Foreskin keratinocyte (primary cell): ENCODE measurements at places on chromosomes 1 and 21.

DNA sequence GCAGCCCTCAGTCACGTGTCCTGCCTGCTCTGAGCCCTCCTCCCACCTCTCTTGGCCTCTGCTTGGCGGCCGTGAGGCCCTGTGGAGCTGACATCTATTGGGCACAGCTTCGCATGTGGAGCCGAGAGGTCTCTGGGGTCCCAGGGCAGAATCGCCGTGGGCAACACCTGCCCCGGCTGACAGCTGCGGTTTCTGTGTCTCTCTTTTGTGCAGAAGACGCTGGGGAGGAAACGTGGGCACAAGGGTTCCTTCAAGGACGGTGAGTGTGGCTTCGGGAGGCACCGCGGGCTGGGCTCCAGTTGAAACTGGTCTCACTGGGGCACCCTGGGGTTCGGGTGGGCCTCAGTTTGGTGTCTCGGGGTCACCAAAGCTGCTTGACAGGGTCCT, 11.5 kb downstream of the ARHGEF16 start:
- DNase-seq = no peak

DNA sequence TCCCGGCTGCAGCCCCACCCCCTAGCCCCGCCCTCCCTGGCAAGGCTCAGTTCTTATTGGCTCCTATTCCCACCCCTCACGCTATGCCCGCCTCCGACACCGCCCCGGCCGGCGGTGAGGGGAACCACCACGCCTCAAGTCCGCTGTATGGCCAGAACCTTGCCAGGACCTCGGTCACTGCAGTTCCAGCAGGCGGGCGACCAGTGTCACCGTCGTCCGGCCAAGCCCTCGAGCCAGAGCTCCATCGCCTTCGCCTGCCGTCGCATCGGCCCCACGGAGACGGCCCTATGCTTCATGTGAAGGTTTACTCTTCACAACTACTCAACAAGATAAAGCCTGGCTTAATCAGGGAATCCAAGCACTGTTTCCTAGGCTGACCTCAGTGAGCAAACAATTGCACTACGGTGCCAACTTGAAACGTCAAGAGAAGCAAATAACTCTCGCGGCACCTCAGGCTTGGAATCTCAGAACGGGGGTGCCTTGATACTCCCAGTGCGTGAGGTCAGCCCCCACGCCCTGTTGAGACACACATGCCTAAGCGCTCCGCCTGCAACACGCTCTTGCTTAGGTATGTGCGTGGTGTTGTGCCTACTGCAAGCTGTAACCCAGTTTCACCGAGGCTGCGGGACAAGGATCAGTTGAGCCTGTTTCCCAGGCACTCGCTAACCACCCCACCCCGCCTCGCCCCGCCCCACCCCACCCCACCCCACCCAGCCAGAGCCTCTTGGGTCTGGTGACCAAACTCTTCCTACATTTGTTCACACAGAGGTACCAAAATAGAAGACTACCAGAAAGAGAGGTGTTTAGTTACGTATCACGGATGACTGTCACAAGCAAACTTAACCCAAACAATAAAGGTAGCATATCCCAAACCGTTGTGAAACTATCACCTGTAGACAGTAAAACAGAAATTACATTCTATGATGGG, 498 bp upstream of the DENND2C start:
- DNase-seq = peak; percentile 96

GRCh38 chr1:171966426-171967220, 125.3 kb downstream of the DNM3 start:
- DNase-seq = no peak

- no peak for DNase-seq
Observed at GRCh38 chr1:116751146-116751545, 3.1 kb upstream of the CD2 start.

DNA sequence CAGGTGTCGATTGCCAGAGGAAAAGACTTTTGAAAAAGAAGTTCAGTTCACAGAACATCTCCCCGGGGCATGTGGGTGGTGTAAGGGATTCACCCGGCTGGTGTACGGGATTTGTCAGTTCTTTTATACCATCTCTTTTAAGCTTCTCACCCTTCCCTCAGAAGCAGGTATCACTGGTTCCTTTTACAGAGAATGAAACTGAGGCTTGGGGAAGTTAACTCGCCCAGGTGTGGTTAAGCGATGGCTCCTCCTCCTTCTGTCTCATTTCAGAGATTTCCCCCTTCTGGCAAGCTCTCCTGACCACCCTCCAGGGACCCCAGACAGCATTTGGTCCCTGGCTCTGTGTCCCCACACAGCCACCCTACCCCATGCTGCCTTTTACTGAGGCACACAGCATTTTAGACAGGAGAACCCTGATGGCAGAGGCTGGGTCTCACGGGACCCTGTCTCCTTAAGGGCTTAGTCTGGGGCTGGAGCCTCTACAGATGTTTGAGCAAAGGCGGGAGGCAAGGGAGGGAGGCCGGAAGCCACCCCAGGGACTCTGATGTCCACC, 2.8 kb upstream of the ECE1 start:
- DNase-seq = no peak

- no peak for DNase-seq
Observed at GRCh38 chr1:224761245-224761644, 145.1 kb downstream of the CNIH3 start.

GRCh38 chr1:245319094-245319493, 164.3 kb downstream of the KIF26B start:
- DNase-seq = no peak

- peak; percentile 29 for DNase-seq
Observed at GRCh38 chr1:215076322-215076721, 6.2 kb upstream of the KCNK2 start.

DNA sequence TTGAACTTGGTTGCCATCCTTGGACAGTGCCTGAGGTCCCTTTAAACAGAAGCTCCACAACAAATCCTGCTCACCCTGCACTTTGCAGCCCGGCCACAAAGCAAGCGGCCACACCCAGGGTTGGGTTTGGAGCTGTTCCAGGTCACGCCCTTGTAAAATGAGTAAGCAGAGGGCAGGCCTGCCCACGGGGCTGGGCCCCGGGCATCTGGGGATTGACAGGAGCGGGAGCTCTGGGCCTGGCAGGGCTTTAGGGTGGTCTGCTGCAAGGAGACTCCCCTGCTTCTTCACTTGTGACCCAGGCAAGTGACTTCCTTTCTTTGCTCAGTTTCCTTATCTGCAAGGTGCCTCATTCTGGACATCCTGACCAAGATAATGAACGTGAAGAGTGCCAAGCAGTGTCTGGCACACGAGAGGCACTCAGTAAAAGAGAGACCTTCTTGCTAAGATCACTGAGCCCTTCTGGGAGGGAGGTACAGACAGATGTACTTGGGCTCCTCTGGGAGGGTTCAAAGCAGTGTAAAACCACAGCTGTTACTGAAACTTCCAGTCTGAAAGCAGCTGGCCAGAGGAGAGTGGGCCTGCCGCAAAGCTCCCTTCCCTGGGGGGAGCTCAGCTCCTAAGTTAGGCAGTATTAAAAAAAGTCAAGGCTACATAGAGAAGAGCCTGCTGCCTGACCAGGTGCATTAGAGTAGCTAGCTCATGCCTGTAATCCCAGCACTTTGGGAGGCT, 2.6 kb downstream of the E2F2 start:
- DNase-seq = peak; percentile 55

DNA sequence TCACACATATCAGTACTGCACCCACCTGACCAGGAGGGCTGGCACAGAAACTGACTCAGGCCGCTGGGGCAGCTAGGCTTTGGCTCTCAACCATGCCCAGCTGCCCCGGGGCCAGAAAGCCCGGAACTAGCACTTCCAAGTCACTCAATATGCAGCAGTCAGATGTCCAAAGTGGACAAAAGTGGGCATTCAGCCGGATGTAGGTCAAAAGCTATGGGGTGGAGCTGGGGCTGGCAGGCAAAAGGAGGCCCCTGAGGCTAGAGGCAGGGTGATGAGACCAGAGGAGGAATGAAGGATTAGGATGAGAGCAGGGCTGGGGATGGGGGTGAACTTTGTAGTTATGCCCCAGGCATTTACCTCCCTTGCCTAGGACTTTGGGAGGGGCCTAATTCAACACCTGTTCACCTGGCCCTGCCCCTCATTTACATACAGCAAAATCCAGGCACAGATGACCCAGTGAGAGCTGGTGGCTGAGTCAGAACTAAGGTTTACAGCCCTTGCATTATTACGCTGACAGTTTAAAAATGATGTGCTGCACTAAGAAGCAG, 30.7 kb upstream of the EDN2 start:
- no peak for DNase-seq

GRCh38 chr1:6082430-6082971, 36.8 kb downstream of the KCNAB2 start:
- DNase-seq = no peak

DNA sequence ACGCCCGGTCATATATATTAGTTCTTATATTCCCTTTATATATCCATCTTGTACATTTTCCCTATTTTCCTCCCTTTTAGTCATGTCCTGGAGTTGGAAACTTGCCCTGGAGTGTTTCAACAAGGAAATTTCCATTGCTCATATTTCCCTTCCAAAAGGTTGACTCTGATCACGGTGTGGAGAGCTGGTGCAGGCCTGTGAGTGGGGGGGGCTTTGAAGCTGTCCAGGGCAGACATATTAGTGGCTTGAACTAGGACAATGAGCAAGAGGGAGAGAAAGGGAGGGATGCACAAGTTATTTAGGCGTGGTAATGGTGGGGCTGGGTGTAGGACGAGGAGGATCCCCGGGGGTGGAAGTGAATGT, 30.4 kb upstream of the TMEM61 start:
- no peak for DNase-seq

DNA sequence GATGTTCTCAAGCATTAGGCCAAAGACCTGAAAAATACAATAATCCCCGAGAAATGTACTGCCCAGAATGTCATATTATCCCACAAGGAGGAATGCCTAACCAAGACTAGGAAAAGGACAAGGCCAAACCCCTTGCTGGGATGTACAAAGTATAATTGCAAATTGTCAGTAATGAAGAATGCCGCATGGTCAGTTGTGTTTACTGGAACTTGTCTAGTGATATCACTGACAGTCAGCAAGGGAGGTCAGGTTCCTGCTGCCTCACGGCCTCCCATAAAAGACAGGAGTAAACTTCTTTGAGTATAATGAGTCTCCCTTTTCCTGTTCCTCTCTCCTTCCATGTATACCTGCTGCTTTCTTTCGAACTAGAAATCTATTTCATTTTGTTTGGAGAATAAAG, 222.8 kb downstream of the RHOU start:
- no peak for DNase-seq

DNA sequence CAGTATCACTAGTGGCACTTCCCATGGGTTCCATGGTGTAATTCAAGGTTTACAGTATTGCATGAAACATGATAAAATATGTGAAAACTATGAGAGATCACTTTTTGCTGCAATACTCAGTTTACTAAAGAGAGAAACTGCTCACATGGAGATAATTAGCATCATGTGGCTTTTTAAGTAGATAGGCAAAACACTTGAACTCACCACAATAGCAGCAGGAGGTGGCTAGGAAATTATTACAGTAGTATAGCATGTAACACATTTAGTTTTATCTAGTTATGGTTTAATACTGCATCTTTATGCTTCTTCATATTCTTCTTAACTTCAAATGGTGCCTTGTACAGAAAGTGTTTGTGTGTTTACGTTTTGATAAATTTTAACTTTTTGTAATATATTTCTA, 698.5 kb upstream of the BRINP3 start:
- DNase-seq = no peak

DNA sequence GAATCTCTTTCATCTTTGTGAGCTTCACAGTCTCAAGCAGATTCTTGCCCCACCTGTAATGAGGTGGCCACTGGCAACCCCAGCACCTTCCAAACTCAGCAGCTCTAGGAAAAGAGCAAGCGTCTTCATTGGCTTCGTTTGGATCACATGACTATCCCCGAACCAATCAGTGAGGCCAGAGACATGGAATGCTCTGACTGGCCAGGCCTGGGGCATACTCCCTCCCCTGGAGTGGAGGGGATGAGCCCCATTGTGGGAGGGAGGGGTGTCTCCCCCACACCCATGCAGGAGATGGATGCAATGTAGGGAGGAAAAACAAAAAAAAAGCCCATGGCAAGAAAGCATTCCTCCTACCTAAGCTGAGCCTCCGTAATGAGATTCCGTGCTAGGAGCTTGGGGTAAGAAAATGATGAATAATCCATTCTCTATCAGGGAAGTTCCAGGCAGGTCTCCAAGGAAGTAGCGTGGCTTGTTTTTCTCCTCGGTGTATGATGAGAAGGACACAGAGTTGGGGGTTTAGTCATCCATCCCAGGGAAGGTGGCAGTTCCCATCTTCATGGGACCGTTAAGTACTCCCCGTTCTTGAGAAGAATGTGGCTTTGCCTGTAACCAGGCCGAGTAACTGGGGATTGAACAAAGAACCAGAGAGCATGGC, 32.7 kb downstream of the FHAD1 start:
- peak; percentile 30 for DNase-seq

- no peak for DNase-seq
Observed at GRCh38 chr1:216459651-216460207, 36.5 kb upstream of the USH2A start.

DNA sequence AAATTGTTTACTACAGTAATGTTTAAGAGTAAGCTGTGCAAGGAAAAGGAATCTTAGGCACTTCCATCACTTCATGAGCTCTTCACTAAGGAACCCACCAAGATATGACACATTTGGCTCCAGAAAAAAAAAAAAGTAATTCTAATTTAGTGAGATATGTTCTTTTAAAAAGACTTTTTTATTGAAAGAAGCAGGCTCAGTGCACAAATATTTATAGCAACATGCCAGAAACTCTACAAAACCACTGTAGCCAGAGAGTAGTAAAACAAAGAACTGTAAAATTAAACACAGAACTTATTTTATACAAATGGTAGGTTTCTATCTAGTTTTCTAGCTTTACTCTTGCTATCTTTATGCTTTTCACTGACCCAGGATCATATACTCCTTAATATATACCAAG, 434.6 kb upstream of the ADGRL2 start:
- no peak for DNase-seq

GRCh38 chr1:200217703-200218102, 190.2 kb downstream of the NR5A2 start:
- no peak for DNase-seq
